ENCODE measurements at places on chromosomes 3 and 15. TPM values are rescaled to one million over a fixed set of nuclear protein-coding genes. Genes with fewer than 3 reads are reported as not detected.

The RGMA gene
- total RNA-seq = 0.53 TPM

The NMNAT3 gene
- total RNA-seq = 9.5 TPM

The TRIM42 gene
- total RNA-seq = not detected

The FBXO22 gene
- 44.6 TPM for total RNA-seq

The SH3GL3 gene
- 0.19 TPM for total RNA-seq

The BCL2A1 gene
- total RNA-seq = 39.6 TPM

The FES gene
- total RNA-seq = 81.5 TPM

The SNTN gene
- not detected for total RNA-seq

The ZNF80 gene
- total RNA-seq = 1.4 TPM

The CHRNA5 gene
- 2.6 TPM for total RNA-seq

The MEGF11 gene
- not detected for total RNA-seq

The LMCD1 gene
- 2.2 TPM for total RNA-seq

The SH2D7 gene
- not detected for total RNA-seq

DNA sequence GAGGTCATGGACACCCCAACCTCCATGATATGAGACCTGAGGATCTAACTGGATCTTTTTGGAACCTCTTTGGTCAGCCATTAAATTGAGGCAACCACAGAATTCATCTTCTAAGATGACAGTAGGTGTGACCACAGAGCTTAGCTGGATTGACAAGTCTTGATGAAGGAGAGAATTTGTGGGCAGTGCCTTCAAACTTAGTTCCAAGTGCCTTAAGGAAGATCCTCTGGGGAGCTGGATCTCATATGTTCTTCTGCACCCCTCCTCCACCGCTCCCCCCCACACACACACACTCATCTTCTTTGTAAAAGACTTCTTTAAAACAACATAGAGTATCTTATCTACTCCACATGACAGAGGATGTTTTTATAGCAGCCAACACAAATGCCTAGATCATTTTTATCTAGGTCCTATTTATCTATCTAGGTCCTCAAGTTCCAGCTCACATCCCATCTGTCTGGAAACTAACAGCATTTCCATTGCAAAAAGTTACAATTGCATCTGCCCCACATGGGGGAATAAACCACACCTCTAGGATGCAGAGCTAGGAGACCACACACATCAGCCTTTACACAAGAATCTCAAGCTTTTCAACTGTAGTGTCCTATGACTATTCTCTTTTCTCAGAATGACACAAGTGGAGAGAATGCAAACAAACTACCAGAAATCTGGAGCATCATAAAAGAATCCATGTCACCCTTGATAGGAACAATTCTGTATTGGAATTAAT is 37.4 kb downstream of the WWTR1 start:
- DNase-seq = peak; percentile 12

DNA sequence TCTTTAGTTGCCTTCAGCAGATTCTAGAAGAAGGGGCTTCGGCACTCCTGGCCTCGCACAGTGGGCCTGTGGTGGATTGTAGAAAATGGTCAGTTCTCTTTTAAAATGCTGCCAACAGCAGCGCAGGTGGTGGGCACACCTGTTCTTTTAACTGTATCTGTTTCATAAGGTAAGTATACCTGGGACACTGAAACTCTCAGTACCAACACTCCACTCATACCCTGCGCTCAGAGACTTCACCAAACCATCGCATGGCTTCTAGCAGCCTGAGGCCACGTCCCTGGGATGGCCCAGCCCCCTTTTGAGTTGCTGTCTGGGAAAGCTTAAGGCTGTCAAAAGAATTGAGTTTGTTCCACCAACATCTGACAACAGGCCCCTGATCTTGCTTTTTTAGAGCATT is 56.7 kb upstream of the MCF2L2 start:
- no peak for DNase-seq

DNA sequence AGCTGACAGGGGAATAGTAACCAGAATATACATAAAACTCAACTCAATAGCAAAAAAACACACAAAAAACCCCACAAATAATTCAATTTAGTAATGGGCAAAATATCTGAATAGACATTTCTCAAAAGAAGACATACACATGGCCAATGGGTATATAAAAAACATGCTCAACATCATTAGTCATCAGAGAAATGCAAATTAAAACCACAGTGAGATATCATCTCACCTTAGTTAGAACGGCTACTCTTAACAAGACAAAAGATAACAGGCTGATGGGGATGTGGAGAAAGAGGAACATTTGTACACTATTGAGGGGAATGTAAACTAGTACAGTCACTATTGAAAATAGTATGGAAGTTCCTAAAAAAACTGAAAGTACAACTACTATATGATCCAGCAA is 678.6 kb downstream of the MECOM start:
- DNase-seq = no peak

- no peak for DNase-seq
Observed at GRCh38 chr3:120357807-120358206, 8.7 kb upstream of the LRRC58 start.

GRCh38 chr3:52865994-52866393 is 31.2 kb upstream of the MUSTN1 start:
- DNase-seq = no peak

DNA sequence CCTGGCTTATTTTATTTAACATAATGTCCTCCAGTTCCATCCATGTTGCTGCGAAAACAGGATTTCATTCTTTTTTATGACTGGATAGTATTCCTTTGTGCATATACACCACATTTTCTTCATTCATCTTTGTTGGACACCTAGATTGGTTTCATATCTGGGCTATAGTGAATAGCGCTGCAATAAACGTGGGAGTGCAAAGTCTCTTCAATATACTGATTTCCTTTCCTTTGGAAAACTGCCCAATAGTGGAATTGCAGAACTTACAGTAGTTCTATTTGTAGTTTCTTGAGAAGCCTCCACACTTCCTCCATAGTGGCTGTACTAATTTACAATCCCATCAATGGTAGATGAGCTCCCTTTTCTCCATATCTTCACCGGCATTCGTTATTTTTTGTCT is 72.5 kb upstream of the KLHL25 start:
- DNase-seq = no peak

DNA sequence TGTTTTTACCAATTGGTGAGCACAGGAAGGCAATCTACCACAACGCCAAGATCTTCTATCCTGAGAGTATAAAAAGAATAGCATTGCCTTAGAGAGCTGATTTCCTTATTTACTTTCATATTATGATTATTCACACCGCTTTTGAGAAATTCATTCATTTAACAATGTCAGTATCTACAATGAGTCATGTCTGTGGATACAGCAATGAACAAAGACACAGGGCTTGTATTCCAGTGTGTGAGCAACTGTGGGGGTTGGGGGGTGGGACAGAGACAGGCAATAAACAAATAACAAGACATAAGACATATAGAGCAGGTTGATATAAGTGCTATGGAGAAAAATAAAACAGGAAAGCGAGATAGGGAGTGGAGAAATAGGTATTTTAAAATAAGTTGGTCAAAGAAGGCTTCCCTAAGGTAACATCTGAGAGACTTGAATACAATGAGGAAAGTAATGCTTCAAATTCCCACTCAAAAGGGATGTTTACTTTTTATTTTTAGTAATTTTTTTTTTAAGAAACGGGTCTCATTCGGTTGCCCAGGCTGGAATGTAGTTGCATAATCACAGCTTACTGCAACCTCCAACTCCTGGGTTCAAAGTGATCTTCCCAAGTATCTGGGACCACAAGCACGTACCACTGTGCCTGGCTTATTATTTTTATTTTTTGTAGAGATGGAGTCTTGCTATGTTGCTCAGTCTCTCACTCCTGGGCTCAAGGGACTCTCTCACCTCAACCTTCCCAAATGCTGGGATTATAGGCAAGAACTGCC is 45.7 kb downstream of the PGBD4 start:
- no peak for DNase-seq

- peak; percentile 15 for DNase-seq
Observed at GRCh38 chr3:108780235-108780634, 23.0 kb upstream of the RETNLB start.

- no peak for DNase-seq
Observed at GRCh38 chr15:22796079-22796478, 9.6 kb downstream of the NIPA1 start.

GRCh38 chr15:76168237-76168984 is 108.6 kb downstream of the TMEM266 start:
- DNase-seq = no peak

GRCh38 chr3:4474683-4475490 is 7.8 kb upstream of the SUMF1 start:
- DNase-seq = peak; percentile 70

GRCh38 chr3:46655271-46655670 is 38.2 kb downstream of the ALS2CL start:
- DNase-seq = no peak

- DNase-seq = no peak
Observed at GRCh38 chr3:25895443-25895842, 105.6 kb downstream of the OXSM start.

- peak; percentile 37 for DNase-seq
Observed at GRCh38 chr3:13879102-13879945, 547 bp downstream of the WNT7A start.

DNA sequence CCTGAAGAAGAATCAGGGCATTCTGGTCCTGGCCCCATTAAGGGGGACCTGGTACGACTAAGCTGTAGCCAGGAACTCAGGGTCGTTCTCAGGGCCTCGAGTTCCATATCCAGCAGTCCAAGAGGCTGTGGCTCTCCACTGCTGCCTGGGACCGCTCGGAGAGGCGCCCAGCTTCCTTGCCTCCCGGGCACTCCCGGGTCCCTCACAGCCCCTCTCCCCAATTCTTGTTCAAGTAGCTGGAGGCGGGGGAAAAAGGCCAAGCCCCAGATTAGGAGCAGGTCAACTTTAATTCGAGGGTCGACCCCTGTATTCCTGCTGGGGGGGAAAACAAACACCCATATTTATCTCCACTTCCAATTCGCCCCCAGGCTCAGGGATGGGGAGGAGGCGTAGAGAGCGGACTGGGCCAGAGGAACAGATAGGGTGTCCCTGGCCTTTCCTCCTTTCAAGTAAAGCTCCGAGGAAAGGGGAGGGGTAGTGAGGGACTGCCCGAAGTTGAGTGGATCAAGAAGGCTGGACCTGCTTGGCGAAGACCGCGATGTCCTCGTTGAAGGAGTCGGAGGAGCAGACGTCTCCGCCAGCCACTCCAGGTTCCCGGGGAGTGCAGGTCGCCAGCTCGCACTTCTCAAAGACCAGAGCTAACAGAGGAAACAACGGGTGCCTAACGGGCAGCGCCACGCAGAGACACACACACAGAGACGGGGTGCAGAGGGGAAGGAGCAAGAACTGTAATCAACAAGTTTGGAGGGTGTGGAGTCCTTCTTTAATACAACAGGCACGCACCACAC is 4.4 kb downstream of the MEIS2 start:
- no peak for DNase-seq

GRCh38 chr15:88938802-88939485 is 25.8 kb upstream of the MFGE8 start:
- no peak for DNase-seq

DNA sequence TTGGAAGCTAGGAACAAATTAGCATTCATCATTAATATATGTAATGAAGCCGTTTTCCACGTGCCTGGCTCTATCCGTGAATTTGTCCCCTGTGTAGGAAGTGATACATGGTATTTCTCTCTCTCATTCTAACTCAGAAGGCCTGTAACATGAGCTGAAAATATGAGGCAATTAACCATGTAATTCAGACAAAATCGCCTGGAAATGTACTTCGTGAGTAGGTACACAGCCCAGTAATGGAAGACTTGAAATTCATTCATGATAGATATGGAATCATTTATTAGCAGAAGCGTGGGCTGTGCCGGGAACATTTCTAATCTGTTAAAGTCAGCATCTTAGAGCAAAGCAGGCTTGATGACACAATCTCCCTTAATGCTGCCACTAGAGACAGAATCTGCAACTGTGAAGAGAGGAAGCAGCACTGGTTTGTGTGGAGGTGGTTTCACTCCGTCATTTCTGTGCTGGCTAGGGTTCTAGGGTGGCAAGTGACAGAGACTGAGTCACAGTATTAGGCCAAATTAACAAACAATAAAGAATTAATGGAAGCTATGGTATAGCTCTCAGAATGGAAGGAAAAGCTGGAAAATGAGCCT is 225.0 kb upstream of the PROK2 start:
- DNase-seq = peak; percentile 30

DNA sequence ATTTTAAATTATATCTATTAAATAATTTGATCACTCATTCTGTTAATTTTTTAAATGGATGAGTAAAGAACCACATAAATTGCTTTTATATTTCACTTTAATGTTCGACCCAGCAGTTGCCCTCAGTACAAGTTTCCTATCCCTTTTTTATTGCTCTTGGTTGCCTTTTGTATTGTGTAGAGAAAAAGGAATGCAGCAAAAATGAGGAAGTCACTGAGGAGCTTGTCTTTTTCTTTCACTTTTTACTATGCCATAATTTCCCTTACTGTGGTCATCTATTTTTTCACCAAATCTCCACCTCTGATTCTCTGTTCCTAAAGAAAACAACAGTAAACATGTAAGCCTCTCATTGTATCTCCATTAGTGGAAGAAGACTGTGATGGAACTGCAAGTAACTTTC is 122.7 kb downstream of the B3GALNT1 start:
- no peak for DNase-seq

DNA sequence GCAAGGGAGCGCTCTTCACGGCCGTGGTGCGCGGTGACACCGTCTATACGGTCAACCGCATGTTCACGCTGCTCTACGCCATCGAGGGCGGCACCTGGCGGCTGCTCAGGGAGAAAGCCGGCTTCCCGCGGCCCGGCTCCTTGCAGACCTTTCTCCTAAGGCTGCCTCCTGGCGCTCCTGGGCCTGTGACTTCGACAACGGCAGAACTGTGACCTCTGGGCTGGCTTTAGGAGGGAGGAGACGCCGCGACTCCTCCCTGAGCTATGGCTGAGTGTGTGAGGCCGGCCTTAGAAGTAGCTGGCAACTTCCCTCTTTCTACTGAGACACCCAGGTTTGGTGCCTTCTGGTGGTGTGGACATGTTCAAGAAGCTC is 1.4 kb downstream of the KBTBD13 start:
- DNase-seq = peak; percentile 54

- DNase-seq = no peak
Observed at GRCh38 chr3:70771426-70772147, 459.1 kb upstream of the MDFIC2 start.

GRCh38 chr3:141723255-141723654 is 14.8 kb upstream of the RNF7 start:
- DNase-seq = no peak

GRCh38 chr15:50339717-50340116 is 15.3 kb downstream of the GABPB1 start:
- DNase-seq = no peak

DNA sequence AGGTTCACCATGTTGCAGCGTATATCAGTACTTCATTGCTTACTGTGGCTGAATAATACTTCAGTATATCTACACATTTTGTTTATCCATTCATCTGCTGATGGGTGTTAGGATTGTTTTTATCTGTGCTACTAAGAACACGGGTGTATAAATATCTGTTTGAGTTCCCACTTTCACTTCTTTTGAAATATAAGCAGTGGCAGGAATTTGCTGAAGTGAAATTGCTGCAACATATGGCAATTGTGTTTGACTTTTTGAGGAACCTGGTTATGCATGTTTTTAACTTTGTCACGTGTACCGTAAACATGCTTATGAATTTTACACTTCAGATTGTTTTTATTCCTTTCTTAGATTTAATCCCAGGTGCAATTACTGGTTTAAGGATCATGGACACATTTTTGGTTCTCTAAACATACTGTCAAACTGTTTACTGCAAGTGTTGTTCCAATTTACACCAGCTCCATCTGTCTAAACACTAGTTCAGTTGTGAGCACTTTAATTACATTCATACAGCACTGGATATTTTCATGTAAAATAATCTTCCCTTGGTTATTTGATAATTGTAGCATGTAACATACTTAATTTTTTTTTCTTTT is 23.1 kb downstream of the TRAK1 start:
- DNase-seq = no peak

All from activated T-cell treated with anti-CD3 and anti-CD28 coated beads, Interleukin-2, amount 50 U/mL, for 72 hours (primary cell).